ENCODE measurements at places on chromosomes 6 and 20.

DNA sequence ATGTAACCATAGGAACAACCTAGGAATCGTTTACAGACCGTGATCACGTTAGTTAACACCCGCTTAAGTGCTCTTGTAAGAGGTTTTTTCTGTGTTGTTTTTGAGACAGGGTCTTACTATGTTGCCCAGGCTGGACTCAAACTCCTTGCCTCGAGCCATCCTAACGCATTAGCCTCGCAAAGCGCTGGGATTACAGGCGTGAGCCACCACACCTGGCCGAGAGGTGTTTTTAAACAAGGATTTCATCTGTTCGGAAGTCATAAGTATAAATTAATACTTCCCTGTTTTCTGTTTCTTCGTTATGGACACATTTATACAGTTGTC is 727 bp downstream of the MRS2 start:
- no peak for DNase-seq

GRCh38 chr6:100892116-100892515 is 11.0 kb upstream of the ASCC3 start:
- no peak for DNase-seq

DNA sequence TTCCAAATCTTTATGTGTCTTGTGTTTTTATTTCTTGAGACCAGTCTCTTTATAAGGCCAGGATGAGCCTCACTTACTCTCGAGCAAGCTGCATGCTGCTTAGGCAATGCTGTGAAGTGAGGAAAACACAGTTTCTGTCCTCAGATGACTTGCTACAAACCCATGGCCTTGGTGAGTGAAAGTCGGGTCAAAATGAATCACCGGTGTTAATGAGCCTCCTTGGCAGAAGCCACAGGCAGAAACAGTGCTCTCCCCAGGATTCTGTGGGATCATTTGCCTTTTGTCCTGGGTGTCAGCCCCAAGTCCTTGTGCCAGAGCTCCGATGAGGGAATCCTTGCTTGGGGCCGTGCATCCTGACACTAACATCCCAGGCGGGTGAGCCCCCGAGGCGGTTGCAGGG is 482.5 kb downstream of the QKI start:
- DNase-seq: no peak

DNA sequence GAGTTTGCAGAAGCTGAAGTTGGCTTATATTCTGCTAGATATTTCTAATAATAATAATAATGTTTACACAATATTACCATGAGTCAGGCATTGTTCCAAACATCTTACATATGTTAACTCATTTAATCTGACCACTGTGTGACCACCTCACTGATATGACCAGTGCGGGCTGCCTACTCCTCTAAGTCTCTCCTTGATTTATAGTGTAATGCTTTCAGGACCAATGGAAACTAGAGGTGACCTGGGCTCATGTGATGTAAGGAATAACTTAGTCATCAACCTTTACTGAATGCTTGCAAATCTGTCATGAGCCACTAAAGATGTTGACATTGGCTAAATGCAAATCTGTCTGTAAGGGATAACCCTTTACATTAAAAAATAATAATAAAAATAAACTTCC is 51.1 kb upstream of the GPR6 start:
- DNase-seq: no peak

GRCh38 chr20:50692552-50692933 is 1.2 kb upstream of the RIPOR3 start:
- no peak for DNase-seq
